Stimulated activated CD8-positive, alpha-beta memory T cell treated with anti-CD3 and anti-CD28 coated beads, Interleukin-4, amount 100 ng/mL, for 4 hours (primary cell): ENCODE measurements at places on chromosomes 13 and 19.

- DNase-seq = no peak
These were observed 1301.5 kb upstream of the ATXN8OS start for GRCh38 chr13:68806125-68806524.

- no peak for DNase-seq
These were observed 13.0 kb downstream of the ERCC2 start for GRCh38 chr19:45357445-45357783.

DNA sequence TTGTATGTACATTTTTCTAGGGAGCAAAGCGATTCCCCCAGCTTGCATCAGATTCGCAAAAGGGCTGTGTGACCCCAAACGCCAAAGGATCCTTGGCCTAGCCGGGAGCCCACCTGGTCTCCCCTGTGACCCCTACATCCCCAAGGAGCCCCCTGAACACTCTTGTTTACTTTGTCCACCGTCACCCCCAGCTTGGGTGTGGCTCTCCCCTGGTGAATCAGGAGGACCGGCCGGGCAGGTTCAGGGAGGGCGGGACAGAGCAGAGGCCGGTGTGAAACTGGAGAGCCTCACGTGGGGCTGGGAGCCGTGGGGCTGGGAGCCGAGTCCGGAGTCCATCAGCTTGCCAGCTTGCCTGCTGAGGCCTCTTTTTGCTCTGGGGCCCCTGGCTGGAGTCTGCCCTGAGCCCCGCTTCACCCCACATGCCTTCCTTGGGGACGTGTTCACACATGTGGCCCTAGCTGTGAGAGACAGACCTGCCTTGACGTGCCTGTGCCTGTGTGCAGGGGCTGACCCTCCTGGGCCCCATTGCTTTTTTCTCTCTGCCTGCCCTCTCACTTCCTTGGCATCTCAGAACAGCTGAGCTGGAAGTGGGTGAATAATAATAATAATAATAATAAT lies 2.0 kb downstream of the ITPKC start:
- no peak for DNase-seq

- no peak for DNase-seq
These were observed 114.2 kb downstream of the RAP2A start for GRCh38 chr13:97548138-97548537.

DNA sequence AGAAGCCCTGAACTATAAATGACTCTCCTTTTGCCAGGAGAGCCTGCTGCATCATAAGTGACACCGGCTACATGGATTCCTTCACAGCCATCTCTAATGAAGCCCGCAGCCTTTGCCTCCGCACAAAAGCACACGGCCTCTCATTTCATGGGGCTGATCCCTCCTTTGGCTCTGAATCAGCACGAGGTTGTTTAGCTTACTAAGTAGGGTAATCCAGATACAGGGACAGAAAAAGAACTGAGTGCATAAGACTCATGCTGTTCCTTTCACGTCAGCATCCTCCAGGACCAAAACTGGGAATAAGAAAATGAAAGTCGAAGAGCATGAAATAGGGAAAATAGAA lies 136.3 kb downstream of the DCT start:
- DNase-seq = no peak

- DNase-seq = no peak
These were observed 41.7 kb downstream of the UNC13A start for GRCh38 chr19:17646441-17646840.

DNA sequence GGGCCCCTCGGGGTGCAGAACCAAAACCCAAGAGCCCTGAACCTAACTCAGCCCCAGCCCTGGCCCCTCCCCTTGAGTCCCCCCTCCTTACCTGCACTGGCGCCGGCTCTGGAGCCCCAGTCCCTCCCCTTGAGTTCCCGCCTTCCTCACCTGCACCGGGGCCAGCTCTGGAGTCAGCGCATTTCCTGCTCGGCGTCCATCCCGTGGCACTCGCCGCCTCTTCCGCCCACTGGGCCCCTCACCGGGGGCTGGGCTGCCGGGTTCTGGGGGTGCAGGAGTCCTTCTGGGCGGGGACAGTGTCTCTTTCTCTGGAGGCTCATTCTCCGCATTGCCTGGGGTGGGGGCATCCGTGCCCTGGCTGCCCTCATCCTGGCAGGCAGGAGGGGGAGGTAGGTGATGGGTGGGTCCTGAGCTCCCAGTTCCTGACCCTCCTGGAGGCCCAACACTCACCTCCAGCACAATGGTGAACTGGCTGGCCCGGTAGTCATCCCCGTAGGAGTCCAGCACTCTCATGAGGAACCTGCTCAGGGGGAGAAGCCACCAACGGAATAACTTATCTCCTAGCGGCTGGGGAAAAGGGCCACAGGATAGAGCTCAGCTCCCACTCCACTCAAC lies 5.3 kb downstream of the NDUFA3 start:
- DNase-seq = no peak

- no peak for DNase-seq
These were observed 10.6 kb downstream of the NDUFB7 start for GRCh38 chr19:14561249-14561648.

DNA sequence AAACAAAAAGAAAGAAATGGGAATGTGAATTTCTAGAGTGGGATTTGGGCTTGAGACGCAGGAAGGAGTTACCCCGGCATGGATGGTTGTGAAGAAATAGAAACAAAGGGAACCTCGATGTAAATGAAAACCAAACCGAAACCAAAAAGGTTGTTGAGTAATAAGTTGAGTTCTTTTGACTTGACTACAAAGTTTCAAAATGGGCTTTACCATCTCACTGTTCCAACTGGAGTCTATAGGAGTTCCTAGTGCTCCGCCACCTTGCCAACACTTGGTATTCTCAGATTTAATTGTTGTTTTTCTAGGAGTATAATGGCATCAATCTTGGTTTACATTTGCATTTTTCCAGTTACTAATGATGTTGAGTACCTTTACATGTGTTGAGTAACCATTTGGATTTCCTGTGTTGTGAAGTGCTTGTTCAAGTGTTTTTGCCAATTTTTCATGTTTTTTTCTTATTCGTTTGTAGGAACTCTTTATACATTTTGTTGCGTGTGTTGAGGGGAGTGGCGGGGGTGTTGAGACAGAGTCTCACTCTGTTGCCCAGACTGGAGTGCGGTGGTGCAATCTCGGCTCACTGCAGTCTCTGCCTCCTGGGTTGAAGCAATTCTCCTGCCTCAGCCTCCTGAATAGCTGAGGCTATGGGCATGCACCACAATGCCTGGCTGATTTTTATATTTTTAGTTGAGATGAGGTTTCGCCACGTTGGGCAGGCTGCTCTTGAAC lies 9.2 kb downstream of the UBE2S start:
- no peak for DNase-seq

DNA sequence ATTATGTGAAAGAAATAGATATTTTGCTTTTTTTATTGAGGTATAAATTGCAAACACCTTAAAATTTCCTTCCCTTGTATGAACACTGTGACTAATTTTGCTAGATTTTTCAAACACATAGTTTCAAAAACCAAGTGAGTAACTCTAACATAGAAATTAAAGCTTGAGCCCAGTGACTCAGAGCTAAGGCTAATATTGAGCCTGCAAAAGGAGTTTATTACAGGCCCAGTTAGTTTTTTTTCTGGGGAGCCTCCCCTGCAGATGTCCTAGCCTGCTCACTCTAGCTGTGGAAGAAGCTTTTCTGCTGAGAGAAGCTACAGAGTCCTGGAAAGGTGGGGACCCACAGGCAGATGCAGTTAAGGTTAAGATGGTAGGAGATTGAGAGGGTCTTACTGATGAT lies 3.4 kb downstream of the ZNF430 start:
- DNase-seq = no peak

DNA sequence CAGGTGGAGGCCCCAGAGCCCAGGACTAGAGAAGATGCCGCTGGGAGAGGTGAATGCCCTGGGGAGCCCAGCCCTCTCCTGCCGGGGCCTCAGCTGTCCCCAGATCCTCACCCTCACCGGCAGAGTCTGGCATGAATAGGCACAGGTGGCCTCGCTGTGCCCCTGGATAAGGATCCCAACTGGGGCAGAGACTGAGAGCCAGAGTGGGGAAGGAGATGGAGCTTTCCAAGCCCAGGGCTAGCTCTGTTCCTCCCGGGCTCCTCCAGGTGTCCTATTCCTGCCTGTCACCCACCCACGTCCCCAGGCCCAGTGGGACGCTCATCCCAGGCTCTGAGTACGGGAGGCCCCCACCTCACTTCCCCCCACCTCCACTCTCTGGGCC lies 16.5 kb downstream of the PRR36 start:
- no peak for DNase-seq

DNA sequence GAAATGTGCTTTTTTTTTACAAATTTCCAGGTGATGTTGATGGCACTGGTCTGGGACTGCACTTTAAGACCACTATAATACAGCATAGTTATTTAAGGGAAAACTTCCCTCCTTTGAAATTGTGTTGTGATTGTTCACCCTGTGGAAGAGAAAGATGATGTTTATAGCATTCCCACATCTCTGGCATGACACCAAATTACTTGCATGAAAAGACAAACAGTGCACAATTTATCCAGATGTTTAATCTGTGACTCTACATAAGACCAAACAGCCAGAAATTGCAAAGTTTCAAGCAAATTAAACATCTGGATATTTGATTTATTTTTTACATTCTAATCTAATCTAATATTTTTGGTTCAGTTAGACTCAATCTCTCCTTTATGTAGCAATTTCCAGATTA lies 51.6 kb downstream of the UFM1 start:
- DNase-seq = no peak

- no peak for DNase-seq
These were observed 666 bp downstream of the CELF5 start for GRCh38 chr19:3225169-3225485.

- no peak for DNase-seq
These were observed 140.2 kb downstream of the NUFIP1 start for GRCh38 chr13:44848920-44849676.

- DNase-seq = no peak
These were observed 6.3 kb upstream of the ZNF175 start for GRCh38 chr19:51564791-51565190.
